Esophagus muscularis mucosa (tissue), 4 donors: ENCODE measurements at places on chromosomes 3 and 15. TPM values are rescaled to one million over a fixed set of nuclear protein-coding genes. Genes with fewer than 3 reads are reported as not detected.

CLDN11 gene
- total RNA-seq, result 5.2 TPM

LARP6 gene
- 34.5 TPM for total RNA-seq

CHRNA7 gene
- 1.9 TPM for total RNA-seq

CP gene
- total RNA-seq, result 5.6 TPM

CCDC54 gene
- not detected for total RNA-seq

SERINC4 gene
- not detected for total RNA-seq

PTH1R gene
- total RNA-seq, result 21.6 TPM

DLEC1 gene
- 0.40 TPM for total RNA-seq

IVD gene
- 45.8 TPM for total RNA-seq

DNA sequence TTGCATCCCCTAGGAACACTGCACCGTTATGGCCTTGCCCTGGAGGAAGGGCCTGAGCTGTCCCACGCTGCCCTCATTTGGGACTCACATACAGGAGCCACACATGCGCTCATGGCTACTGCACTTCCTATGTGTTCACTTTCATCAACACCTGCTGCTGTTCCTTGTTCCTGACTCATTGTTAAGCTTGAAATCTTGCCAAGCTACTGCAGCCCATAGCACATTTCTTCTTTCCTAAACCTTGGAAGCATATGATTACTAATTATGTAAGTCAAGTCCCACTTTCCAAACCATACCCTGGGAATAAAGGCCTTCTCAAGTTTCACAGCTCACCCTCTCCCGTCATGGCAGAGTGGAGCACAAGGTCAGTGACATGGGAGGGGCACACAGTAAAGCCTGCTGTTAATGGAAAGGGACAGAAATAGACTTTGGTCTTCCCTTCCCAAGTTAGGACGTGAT is 307.9 kb downstream of the CLSTN2 start:
- peaks cover 12% of the 10 kb centered on the region for H3K4me1 ChIP-seq
- no peaks in the 10 kb centered on the region for H3K36me3 ChIP-seq
- H3K4me3 ChIP-seq, result no peak overlapping the region
- peak; percentile 72 for DNase-seq

DNA sequence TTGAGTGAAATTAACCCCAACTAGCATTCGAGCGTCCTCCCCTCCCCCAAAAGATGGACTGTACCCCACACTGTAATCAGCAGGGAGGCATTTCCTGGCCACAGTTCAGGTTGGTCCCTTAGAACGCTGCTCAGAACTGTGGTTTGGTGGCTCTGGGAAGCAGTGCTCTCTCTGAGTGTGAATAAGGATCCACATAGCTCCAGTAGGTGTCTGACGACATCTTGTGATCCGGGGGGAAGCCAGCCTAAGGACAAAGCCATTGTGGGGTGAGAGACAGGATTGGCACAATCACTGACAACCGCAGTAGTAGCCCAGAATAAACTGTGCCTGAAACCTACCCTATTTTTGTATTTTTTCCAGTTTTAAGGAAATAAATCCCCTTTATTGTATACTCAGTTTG is 125.3 kb downstream of the IGF1R start:
- no peaks in the 10 kb centered on the region for H3K36me3 ChIP-seq
- H3K27me3 ChIP-seq, result no peaks in the 10 kb centered on the region
- H3K4me3 ChIP-seq, result no peak overlapping the region
- H3K27ac ChIP-seq, result no peak overlapping the region
- no peak for DNase-seq

DNA sequence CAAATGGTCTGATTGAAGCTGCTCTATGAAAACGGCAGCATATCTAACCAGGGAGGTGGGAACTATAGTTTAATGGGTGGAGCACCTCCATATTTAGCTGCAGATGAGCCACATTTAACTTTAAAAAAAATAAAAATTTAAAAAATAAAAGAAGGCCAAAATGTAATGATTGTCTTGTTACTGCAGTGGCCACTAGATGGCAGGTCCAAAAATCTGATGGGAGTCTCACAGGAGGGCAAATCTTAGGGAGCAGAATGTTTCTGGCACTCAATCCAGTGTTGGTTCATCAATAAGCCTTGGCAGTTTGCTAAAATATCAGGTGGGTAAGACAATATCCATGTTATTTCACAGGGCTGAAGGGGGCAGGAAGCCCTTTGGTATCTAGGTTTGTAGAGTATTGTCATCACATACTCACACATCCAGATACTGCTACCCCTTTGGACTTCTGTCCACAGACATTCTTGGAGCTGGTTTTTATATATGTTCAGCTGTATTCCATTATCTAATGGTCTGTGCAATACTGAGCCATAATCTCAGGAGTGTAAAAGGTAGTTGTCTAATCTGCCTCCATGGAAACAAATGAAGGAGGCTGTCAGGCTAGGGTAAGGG is 233.3 kb downstream of the TIGIT start:
- DNase-seq, result no peak
- no peak overlapping the region for H3K4me3 ChIP-seq
- no peaks in the 10 kb centered on the region for H3K4me1 ChIP-seq
- no peak overlapping the region for H3K27ac ChIP-seq
- no peaks in the 10 kb centered on the region for H3K27me3 ChIP-seq

- H3K27ac ChIP-seq, result no peak overlapping the region
- H3K4me1 ChIP-seq, result peaks cover 50% of the 10 kb centered on the region
- no peak overlapping the region for H3K4me3 ChIP-seq
- no peaks in the 10 kb centered on the region for H3K27me3 ChIP-seq
Measured at GRCh38 chr3:99921986-99922385, 104.3 kb downstream of the CMSS1 start.

- H3K27me3 ChIP-seq, result peaks cover 7% of the 10 kb centered on the region
- no peaks in the 10 kb centered on the region for H3K36me3 ChIP-seq
- no peak overlapping the region for H3K27ac ChIP-seq
- H3K4me1 ChIP-seq, result no peaks in the 10 kb centered on the region
- no peak for DNase-seq
Measured at GRCh38 chr3:140931016-140931454, 10.6 kb upstream of the SLC25A36 start.

GRCh38 chr3:66195347-66195783 is 25.4 kb upstream of the SLC25A26 start:
- no peaks in the 10 kb centered on the region for H3K36me3 ChIP-seq
- no peak overlapping the region for H3K27ac ChIP-seq
- H3K4me1 ChIP-seq, result peaks cover 7% of the 10 kb centered on the region
- H3K4me3 ChIP-seq, result peak overlapping the region; percentile 30
- H3K27me3 ChIP-seq, result peaks cover 28% of the 10 kb centered on the region

DNA sequence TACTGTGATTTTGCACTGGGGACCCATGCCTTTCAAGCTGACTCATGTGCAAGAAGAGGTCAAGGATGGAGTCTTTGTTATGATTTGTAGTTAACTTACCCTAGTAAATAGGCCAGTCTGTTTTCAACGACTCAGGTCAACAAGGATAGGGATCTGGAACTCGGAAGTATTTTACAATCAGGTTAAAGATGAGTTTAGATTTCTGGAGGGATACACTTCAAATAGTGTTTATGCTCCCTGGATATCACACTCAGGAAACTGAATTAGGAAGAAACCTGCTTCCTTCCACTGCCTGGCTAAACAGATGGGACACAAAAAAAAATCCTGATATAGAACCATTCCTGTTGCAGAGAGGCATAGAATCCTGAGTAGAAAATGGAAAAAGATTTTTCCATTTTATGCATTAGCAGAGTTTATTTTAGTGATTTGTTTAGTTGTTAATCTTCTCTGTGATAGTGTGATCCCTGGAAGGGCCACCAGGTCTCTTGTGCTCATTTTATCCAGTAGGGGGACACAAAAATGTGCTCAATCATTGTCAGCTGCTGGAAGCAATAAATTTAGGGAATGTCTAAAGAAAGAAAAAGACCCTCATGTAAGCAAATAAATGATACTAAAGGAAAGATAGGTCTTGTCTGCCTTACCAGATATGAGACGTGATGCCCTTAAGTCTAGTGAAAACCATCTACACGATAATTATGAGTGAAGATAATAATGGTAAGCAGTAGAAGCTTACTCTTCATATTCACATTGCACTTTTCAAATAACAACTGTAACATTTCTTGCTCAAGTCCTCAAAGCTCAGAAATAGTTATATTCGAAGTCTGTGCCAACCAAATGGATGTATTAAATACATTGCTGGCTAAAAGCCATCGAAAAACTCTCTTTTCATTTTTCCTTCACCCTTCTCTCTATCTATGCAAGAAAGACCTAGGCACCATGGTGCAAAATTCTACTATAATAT is 452.1 kb upstream of the KCNMB2 start:
- H3K4me3 ChIP-seq, result no peak overlapping the region
- H3K27ac ChIP-seq, result peak overlapping the region; percentile 78
- H3K36me3 ChIP-seq, result no peaks in the 10 kb centered on the region
- DNase-seq, result no peak
- H3K4me1 ChIP-seq, result peaks cover 72% of the 10 kb centered on the region
- no peaks in the 10 kb centered on the region for H3K27me3 ChIP-seq

DNA sequence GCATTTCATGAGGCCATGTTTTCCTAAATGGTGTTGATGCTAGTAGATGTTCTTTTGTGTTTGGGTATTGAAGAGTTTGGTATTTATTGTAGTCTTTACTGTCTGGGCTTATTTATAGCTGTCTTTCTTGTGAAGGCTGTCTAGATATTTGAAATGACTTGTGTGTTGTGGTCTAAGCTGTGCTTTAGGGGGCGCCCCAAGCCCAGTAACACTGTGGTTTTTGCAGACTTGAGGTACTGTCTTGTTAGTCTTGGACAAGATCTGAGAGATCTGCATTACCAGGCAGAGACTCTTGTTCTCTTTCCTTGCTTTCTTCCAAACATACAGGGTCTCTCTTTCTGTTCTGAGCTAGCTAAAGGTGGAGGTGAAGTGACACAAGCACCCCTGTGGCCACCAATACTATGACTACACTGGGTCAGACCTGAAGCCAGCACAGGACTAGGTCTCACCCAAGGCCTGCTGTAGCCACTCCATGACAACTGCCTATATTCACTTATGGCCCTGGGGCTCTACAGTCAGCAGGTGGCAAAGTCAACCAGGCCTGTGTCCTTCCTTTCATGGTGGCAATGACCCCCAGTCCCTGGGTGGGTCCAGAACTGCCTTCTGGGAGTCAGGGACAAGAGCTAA is 152.1 kb upstream of the TBC1D5 start:
- DNase-seq, result no peak
- no peaks in the 10 kb centered on the region for H3K27me3 ChIP-seq
- no peaks in the 10 kb centered on the region for H3K36me3 ChIP-seq
- H3K4me1 ChIP-seq, result no peaks in the 10 kb centered on the region

DNA sequence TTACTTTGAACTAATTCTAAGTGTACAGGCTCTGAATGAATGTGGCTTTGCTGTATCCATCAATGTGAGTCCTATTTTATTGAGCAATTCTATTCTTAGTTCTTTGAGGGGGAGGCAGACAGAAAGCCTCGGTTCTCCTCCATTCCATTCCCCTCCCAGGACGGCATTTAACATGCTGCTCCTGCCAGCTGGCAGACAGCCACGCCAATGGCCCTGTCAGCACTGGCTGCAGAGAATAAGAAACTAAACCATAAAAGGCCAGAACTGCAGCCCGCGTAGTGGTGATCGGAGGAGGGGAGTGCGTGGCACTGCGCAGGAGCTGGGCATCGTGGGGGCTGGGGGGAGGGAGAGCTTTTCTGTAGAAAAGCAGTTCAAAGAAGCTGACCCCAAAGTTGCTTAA is 76.0 kb upstream of the HACD2 start:
- peak overlapping the region; percentile 97 for H3K27ac ChIP-seq
- peaks cover 100% of the 10 kb centered on the region for H3K4me1 ChIP-seq
- H3K4me3 ChIP-seq, result no peak overlapping the region
- no peaks in the 10 kb centered on the region for H3K27me3 ChIP-seq

- no peak for DNase-seq
- H3K27me3 ChIP-seq, result no peaks in the 10 kb centered on the region
- H3K36me3 ChIP-seq, result no peaks in the 10 kb centered on the region
- no peak overlapping the region for H3K4me3 ChIP-seq
- no peaks in the 10 kb centered on the region for H3K4me1 ChIP-seq
Measured at GRCh38 chr15:32651229-32651837, 9.8 kb downstream of the SCG5 start.

- H3K4me3 ChIP-seq, result no peak overlapping the region
- no peak for DNase-seq
- H3K36me3 ChIP-seq, result no peaks in the 10 kb centered on the region
- H3K4me1 ChIP-seq, result no peaks in the 10 kb centered on the region
- H3K27ac ChIP-seq, result no peak overlapping the region
Measured at GRCh38 chr3:167861649-167862048, 126.1 kb downstream of the SERPINI1 start.

- DNase-seq, result no peak
- no peaks in the 10 kb centered on the region for H3K27me3 ChIP-seq
- no peak overlapping the region for H3K4me3 ChIP-seq
Measured at GRCh38 chr3:13107661-13108060, 34.4 kb upstream of the IQSEC1 start.

GRCh38 chr3:48142316-48142870 is 45.8 kb downstream of the CDC25A start:
- no peak for DNase-seq
- no peaks in the 10 kb centered on the region for H3K36me3 ChIP-seq

GRCh38 chr3:170488802-170489201 is 70.1 kb downstream of the CLDN11 start:
- H3K4me3 ChIP-seq, result no peak overlapping the region
- DNase-seq, result no peak
- H3K27ac ChIP-seq, result no peak overlapping the region
- H3K4me1 ChIP-seq, result no peaks in the 10 kb centered on the region

DNA sequence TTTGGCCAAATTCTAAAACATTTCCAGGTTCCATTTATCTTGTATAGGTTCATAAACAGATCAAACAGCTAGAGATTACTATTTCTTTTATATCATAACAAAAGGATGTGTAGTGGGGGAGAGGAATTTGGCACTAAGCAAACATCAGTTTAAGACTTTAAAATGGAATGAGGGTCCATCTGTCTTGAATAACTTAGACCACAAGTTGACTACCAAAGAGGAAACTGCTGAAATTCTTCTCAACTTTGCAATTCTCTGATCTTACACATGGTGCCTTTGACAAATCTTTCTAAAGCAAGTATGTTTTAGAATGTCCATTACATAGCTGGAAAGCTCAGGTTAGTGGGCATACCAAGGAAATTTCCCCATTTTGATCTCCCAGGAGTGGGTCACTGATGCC is 140.5 kb upstream of the ADAMTS9 start:
- no peaks in the 10 kb centered on the region for H3K27me3 ChIP-seq
- DNase-seq, result no peak
- no peaks in the 10 kb centered on the region for H3K36me3 ChIP-seq
- H3K4me3 ChIP-seq, result no peak overlapping the region
- no peak overlapping the region for H3K27ac ChIP-seq
- no peaks in the 10 kb centered on the region for H3K4me1 ChIP-seq

DNA sequence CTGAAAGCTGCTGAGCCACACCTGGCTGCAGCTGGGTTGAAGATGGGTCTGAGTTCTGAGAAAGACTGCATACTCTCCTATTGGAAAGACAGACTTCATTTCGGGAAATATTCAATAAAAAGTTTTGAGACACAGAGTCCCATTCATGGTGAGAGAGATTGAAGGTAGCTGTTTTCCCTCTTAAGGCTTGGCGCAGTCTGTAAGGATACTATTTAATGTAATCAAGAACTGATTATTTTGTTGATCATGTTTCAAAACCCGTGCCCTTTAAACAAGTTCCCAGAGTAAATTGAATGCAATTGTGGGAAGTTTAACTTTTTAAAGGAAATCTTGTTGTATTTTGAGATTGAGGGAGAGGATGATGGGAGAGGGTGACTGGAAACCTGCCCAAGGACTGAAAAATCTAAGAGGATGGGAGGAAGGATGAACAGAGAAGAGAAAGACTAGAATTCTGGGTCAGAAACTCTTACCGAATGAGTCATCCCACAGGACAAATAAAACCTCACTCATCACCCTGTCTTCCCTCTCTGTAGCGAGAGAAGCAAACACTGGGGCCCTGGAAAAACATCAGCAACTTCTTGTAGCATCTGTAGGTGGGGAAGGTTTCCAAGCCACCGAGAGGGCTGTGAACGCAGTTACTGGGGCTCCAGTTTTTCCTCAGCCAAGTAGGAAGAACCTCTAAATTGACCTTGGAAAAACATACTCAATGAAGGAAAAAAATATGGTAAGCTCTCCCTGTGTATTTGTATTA is 193.2 kb upstream of the TPRG1 start:
- no peaks in the 10 kb centered on the region for H3K36me3 ChIP-seq
- H3K4me1 ChIP-seq, result no peaks in the 10 kb centered on the region
